ENCODE measurements at places on chromosomes 7 and 10.

DNA sequence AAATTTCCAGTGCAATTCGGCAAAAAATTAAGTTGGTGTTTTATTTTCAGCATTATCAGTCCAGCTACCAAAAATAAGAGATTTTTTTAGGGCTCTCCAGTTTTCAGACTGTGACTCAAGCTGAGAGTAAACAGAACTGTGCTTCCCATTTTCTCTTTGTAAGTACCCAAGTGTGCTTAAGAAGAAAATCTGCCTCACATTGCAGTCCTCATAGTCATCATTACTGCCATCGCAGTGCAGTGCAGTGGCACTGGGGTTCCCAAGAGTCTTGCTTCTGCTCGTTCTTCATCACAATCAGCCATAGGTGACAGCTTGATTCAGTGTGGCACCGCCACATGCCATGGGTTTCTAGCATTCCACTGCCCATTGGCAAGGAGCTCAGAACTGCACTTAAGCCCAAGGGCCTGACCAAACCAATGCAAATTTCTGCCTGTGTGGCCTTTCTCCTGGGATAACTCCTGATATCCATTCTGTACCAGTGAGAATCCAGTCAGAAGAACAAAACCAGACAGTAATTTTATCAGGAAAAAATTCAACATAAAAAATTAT, 25.6 kb upstream of the ERCC6 start:
- DNase-seq = no peak

DNA sequence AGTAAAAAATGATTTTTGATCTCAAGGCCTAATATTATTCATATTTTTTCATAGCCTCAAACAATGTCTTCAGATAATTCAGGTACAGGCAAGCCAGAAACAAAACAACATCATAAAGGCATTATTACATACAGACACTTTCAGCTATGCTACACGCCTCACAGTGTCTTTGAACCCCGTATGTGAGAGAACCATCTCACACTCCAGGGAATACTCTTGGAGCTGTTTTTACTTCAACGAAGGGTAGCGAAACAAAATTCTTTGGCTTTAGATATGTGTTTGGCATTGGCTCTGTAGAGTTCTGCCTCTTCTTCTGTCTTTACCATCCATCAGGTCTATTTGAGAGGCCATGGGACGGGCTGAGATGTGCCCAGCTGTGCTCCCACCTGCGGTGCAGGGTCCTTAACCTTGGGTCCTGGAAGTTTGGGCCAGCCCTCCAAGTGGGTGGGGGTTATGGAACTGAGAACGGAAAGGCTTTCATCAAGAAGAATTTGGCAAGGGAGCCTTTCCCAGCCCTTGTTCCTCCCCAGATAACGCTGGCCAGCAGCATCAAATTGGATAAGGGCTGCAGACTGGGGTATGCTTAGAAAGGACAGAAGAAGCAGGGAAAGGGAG, 276.9 kb downstream of the TCF7L2 start:
- DNase-seq = no peak

DNA sequence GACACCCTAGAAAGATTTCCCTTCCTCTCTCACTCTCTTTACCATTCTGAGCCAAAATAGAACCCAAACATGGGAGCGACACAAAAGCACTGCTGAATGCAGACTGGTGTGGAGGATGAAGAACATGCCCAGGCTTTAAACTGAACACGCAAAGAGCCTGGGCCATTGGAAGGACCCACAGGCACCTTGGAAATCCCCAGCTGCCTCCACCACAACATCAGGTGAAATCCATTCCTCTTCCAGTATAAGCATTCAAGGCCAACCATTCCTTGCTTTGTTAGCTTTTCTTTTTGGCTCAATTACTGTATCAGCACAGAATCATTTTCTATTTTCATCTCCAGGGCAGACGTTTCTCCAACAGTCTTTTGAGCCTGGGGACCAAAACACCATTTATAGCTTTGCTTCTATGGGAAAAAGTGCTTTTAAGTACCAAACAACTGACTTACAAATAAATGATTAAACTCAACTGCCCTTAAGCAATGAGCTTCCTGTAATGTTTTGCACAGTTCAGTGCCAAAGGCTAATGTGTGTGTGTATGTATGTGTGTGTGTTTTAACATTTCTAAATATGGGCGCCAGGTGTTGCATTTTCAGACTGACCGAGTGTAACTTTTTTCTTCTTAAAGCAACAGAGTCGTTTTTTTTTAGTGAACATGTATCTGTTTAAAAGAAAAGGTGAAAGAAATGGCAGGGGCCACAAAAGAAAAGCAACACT, 16.2 kb upstream of the BLNK start:
- DNase-seq = peak; percentile 56

DNA sequence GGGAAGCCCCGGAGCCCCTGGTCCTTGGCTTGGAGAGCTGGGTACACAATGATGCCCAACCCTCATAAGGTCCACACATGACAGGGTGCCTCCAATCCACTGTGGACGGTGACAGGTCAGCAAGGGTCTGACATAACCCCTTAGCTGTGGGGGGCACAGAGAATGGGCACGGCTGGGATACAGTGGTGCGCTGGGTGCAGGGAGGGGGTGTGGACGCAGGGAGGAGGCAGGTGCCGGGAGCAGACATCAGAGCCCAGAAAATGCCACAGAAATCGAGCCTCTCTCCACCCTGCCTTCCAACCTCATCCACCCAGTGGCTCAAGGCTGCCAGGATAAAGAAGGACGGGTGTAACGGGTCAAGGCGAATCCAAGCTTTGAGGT, 177.8 kb upstream of the RHEB start:
- DNase-seq = no peak

- no peak for DNase-seq
Measured at GRCh38 chr10:107383357-107383756, 218.9 kb upstream of the SORCS1 start.

- DNase-seq = no peak
Measured at GRCh38 chr7:43737467-43738127, 8.3 kb upstream of the COA1 start.

GRCh38 chr10:88840881-88841280, 10.8 kb downstream of the ANKRD22 start:
- no peak for DNase-seq

DNA sequence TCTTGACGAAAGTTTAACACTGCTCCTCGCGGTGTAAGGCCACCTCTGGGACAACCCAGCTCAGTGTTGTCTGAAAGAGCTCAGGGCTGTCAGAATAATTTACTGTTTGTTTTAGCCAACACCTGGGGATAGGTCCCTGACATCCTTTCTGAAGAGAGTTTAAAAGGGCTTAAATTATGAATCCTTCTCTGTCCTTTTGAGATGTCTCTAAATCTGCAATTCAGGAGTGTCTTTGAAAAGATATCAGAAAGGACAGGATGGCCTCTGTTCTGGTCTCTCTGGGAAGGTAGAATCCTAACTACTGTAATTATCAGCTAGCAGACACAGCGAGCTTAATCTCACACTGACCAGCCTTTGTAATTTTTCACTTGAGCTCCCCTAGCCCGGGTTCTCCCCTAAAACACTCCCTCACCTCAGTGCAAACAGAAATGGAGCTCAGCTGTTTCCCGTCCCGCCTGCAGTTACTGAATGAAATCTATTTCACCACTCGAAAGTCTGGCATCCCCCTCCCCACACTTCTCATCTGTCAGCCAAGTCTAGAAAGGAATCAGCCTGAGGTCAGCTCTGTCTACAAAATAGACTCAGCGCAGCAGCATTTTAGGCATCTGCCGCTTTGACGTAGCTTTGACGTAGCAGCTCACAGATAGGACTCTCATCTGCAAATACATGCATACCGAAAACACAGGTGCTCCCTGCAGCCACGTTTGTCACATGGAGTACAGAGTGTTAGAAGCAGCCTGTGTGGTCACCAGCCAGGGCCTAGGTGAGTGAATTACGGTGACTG, 4.8 kb downstream of the DYNC2I1 start:
- DNase-seq = no peak

DNA sequence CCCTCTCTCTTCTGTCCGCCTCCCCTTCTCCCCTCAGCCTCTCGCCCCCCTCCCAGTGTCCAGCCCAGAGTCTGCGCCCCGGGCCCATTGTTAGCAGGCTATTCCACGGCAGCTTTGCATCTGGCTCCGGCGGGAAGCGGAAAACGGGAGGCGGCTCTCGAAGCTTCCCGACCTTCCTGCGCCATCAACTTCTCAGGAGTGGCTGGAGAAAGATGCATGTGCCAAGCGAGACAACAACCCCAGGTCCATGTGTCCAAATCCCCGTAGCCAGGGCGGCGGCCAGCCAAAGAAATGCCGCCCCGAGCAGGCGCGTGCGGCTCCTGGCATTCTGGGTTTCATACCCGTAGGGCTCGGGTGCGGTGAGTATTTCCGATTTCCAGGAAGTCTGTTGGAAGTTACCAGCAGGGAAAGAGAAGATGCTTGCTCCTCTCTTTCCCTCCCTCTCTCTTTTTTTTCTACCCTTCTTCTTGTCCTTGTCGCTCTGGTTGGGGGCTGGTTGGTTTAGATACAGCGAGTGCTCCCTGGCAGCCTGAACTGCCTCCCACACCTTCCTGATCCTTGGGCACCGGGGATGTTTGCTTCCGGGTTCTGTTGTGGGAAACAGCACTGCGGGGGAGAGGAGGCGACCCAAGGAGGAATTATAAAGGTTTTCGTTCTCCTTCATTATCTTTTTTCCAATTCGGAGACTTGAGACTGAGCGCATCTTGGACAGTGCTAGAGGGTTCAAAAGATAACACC, 1.2 kb upstream of the HOXA2 start:
- DNase-seq = peak; percentile 87

DNA sequence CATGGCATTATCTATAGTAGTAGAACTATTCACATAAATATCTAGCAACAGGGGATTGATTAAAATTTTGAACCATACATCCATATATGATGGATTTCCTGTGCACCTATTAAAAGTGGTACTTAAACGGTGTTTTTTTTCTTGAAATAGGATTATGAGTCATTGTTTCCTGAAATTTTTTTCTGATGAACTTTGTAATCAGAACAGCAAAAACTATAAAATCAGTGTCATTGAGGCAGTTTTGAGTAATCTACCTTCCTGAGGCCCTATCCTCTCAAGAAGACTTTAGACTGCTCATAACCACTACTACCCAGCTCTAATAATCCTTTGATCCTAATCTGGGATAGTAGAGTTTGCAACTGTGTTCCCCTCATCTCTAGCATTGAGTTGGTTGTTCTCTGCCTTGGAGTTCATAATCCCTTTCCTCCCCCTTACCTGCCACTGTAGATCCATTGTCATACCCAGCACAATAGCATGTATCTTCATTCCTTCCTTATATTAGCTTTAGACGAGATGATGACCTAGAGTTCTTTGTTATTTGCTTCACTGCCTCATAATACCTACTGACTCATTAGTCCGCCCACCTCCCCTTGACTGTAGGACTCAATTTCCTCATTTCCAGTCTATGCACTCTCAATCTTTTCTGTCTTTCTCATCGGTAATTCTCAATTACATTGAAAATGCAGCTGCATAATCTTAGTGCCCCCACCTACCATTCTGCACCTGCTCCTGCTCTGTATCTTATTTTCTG, 133.4 kb downstream of the LRRC4 start:
- DNase-seq = no peak

DNA sequence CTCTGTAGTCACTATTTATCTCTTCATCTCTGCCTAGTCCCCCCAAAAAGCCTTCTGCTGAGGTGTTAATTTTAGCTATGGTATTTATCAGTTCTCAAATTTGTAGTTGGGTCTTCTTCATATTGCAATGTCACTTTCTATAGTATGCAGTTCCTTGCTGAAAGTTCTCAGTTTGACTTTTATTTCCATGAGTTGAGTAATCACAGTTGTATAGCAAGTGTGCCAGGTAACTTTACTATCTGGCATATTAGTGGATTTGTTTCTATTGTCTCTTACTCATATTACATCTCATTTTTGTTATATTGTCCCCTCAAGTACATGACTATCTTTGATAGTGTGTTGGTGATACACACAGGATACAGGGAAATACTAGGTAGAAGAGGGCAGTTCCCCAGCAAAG, 152.8 kb downstream of the CUBN start:
- DNase-seq = no peak

DNA sequence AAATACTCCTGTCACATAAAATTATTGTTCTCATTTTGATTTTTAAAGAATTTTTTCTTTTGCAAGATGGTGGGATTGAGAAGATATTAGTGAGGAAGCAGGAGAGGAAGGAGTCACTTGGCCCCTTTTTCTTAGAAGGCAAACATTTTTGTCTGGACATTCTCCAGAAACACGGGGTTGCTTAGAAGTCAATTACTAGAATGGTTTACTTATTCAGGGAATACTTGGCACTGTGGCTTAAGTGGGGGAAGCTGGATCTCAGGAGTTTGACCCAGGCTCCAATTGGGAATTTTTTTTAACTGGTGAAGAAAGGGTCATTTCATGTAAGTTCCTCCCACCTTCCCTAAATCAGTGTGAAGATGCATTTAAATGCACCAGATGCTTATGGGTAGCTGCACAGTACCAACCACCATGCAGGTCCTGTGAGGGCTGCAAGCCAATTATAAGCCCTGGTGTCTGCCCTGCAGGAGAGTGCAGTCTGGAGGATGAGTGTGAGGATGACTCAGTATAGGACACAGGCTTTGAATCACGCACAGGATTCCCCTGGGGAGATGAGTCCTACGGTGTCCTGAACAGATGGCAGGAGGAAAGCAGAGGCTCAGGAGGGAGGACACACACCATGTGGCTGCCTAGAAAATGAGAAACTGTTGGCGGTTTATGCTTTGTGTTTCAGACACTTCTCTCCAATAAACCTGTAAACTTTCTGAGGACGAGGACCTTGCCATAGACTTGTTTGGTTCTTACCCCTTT, 299.1 kb downstream of the PLXNA4 start:
- no peak for DNase-seq

DNA sequence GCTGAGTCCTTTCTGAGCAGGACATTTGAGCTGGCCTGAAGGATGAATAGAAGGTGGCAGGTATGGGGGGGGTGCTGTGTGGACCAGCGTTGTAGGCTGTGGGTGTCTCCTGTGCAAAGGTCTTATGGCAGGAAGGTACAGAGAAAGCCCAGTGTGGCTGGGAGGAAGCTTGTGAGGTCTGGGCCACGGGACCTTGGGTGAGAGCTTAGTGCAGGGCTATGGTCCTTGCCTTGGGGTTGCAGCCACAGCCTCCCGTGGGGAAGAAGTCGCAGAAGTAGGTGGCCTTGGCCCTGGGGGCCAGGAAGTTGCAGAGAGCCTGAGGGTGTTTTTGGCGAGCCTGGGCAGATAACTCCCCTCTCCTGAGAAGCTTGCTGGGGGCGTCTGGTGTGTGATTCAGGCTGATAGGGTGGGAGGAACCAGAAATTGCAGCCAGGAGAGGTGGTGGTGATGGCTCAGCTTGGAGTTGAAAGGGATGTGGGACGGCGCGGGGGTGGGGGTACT, 172.0 kb upstream of the TNRC18 start:
- peak; percentile 59 for DNase-seq

DNA sequence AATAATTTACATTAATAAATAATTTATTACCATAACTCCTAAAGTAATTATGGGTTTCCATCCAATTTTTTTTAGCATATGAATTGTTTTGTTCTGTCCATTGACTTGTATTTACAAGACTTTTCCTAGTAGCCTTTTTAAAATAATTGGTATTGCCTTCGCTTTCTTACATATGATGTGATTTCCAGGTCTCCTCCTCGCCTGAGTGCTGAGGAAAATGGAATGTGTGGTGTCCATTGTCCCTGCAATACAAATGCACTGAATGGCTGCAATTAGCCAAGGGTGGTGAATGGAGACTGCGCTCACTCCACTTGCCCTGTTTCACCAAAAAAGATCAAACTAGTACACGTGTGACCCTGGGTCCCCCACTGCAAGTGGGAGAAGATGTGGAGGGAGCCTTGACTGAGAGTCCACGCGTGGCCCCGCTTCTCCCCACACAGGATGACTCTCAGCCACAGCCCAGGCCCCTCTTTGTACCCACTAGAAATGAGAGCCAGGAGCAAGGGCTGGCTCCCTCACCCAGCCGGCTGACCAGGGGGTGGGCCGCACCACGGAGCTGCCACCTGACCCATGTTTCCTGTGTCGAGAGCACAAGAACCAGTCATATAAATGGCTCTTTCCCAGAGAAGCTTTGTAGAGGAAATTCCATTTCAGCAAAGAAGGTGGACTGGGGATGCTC, 52.6 kb downstream of the FAM53B start:
- DNase-seq = peak; percentile 59

Measured in right kidney (tissue), 9 donors.